Stimulated activated CD8-positive, alpha-beta memory T cell treated with anti-CD3 and anti-CD28 coated beads, Interleukin-7, amount 100 ng/mL, for 1 hour (primary cell): ENCODE measurements at places on chromosomes 12 and 14.
A peak's percentile ranks its signal among the peaks of the same experiment; 100 is the strongest.

- peak; percentile 41 for DNase-seq
Observed at GRCh38 chr12:12562585-12563261, at the start of gene DUSP16. TSS of gene DUSP16 (minus strand) at chr12:12562863. CDS start at chr12:12521098, 41,765 bp downstream.

- no peak for DNase-seq
Observed at GRCh38 chr12:95836185-95836609, 22.6 kb upstream of the SNRPF start.

- DNase-seq, result no peak
Observed at GRCh38 chr12:100403446-100403845, 46.6 kb downstream of the SLC17A8 start.

DNA sequence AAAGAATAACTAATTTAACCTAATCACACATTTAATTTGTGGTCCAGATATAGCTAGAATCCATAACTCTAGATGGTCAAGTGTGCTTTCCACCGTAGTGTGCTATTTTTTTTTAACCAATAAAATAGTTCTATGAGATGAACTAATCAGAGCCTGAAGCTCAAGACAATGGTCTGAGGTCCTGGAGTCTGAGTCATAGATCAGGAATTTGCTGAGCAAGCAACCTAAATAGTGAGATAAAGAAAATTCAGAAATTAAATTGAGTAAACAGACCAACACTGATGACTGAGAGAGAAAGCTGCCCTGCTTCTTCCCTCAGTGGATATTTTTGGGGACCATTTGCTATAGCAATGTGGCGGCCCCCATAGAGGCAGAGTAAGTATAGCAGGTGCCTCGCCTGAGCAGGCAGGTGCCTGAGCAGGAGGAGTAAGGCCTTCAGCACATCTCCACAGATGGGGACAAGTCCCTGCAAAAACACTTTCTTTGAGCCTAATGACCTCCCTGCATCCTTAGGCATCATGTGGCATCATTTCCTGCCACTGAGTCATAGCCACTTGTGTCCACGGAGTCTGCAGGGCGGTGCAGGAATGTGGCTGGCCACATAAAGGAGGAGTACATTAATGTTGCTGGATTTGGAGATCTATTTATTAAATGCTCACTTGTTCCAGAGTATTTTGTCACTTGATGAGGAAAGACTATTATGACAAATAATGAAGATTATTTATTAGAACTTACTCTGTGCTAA, 13.9 kb upstream of the CLEC4E start:
- DNase-seq, result no peak

DNA sequence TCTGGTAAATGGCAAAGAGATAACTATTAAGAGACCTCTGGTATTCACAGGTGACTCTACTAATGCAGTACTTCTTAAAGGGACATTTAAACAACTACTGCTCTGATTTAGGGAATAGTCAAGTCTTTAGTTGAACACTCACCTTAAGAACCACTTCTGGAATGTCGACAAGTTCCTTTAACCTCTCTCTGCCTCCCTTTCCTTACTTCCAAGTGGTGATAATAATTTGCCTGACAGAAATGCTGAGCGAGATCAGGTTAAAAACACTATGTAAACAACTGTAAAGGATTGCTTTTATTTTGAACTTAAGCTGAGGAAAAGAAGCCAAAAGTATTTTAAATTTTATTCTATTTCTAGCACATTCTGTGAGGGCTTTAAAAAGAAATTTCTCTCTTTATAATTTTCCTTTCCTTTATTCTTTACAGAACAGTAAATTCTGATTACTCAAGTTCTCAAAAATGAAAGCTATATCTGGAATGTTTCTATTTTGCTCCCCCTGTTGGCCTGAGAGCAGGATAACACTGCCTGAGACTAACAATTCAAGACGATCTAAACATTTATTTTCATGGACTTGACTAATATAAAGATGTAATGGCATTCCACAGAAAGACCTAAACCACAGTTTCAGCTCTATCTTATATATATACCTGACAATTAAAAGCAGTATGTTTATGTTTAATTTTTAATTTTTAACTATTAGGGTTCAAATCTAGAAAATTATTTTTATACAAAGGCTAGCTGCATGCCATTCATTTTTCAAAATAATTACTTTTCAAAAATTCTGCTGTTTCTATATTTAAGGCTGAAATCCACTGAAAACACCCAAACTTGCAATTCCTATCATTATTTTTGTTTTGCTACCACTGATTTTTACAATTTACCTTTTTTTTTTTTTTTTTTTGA, 29.2 kb downstream of the ZCCHC8 start:
- DNase-seq, result no peak

GRCh38 chr14:20492486-20492885, 12.9 kb upstream of the RNASE10 start:
- no peak for DNase-seq

GRCh38 chr14:103131580-103131979, 8.3 kb downstream of the TNFAIP2 start:
- no peak for DNase-seq
